GM23338 (cell line): ENCODE measurements at places on chromosomes 1 and 21. TPM values are rescaled to one million over a fixed set of nuclear protein-coding genes. Genes with fewer than 3 reads are reported as not detected.

Gene TPTE
- polyA plus RNA-seq = not detected in 2 replicates

Gene SYF2
- polyA plus RNA-seq = 74.5 and 82.6 TPM in 2 replicates

Gene CD1B
- polyA plus RNA-seq = not detected in 2 replicates

- peaks cover 57% of the 10 kb centered on the region for H3K4me1 ChIP-seq
- peak overlapping the region; percentile 78 for H3K27ac ChIP-seq
- DNase-seq = no peak
- H3K36me3 ChIP-seq = no peaks in the 10 kb centered on the region
Observed at GRCh38 chr1:39178541-39179431, 25.7 kb upstream of the MACF1 start.

Gene PLCH2
- polyA plus RNA-seq = 0.07 TPM in 1 of 2 replicates, not detected in the other

DNA sequence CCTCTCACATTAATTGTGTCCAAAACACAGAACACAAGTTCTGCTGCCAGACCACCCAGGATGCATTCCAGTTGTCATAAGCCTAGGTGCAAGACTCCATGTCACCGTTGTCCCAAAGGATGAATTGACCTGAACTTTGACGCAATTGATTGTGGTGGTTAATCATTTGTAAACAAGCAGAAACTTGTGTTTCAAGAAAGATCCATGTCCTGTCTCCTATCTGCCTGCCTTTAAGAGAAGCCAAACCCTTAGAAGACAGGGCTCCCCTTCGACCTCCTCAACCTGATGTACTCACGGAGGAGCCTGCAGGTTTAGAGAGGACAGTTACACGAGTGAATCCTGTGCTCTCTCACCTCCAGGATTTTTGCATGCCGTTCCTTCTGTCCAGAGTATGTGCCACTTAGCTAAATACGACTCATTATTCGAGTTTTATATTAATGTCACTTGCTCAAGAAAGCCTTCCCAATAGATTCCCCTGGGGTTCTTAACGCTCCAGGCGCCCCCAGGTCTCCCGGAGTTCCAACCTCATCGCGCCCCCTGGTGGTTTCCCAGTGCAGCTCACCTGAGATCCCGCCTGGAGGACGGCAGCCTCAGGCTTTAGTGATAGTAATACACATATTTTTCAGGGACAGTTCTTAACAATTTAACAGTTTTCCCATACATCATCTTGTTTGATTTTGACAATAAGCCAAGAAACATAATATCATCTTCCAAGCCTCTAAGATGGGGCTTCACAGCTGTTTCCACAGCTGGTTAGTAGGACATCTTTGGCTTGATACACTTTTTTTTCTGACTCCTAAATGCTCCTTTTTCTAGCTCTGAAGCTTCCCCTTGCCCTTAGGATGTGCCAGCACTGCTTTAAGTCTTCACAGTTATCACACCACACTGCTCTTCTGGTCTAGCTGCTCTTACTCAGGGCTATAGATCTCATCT is 2.4 kb upstream of the C8B start:
- no peaks in the 10 kb centered on the region for H3K27me3 ChIP-seq
- no peaks in the 10 kb centered on the region for H3K36me3 ChIP-seq
- no peaks in the 10 kb centered on the region for H3K4me1 ChIP-seq
- H3K27ac ChIP-seq = no peak overlapping the region
- H3K4me3 ChIP-seq = no peak overlapping the region

GRCh38 chr1:201153474-201154388 is 543 bp downstream of the TMEM9 start:
- no peaks in the 10 kb centered on the region for H3K27me3 ChIP-seq
- 0 out of 2 replicates have a peak overlapping the region, but pooled peaks have one; percentile 45 for H3K27ac ChIP-seq
- H3K36me3 ChIP-seq = peaks cover 25% of the 10 kb centered on the region
- peak overlapping the region; percentile 93 for H3K4me3 ChIP-seq
- H3K4me1 ChIP-seq = 0 out of 2 replicates have a peak, but pooled peaks cover 11% of the 10 kb centered on the region

Gene SPATA21
- polyA plus RNA-seq = not detected in 2 replicates

- no peaks in the 10 kb centered on the region for H3K27me3 ChIP-seq
- H3K36me3 ChIP-seq = peaks cover 8% of the 10 kb centered on the region; the same call in 1 of the 2 replicates
- no peak for DNase-seq
- H3K4me3 ChIP-seq = peak overlapping the region; percentile 98; the same call in 1 of the 2 replicates
- peaks cover 7% of the 10 kb centered on the region; the same call in 1 of the 2 replicates for H3K4me1 ChIP-seq
Observed at GRCh38 chr1:23793018-23793781, 2.3 kb downstream of the LYPLA2 start.

Gene ZDHHC18
- polyA plus RNA-seq = 5.6 and 6.3 TPM in 2 replicates

Gene RCSD1
- 0.18 and 0.42 TPM in 2 replicates for polyA plus RNA-seq

Gene SERPINC1
- not detected in 2 replicates for polyA plus RNA-seq

DNA sequence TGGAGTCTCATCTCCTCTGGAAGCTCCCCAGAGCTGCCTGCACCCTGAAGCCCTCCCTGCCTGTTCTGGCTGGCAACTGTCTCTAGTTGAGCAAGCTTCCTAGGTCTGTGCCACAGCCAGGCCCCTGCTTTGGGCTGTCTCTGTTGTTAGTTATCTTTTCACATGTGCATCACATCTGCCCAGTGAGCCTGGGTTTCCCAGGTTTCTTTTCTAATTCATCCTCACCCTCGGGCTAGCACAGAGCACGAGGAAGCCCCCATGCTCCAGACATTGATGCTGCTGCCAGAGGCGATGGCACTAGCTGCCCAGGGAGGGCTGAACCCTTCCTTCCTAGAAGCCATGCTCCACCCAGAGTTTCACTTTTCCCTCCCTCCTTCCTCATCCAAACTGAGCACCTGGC is 27.2 kb downstream of the RASSF5 start:
- H3K27me3 ChIP-seq = no peaks in the 10 kb centered on the region
- no peak for DNase-seq
- H3K27ac ChIP-seq = no peak overlapping the region
- H3K36me3 ChIP-seq = no peaks in the 10 kb centered on the region
- H3K4me3 ChIP-seq = no peak overlapping the region

Gene FCMR
- 0.43 and 0.84 TPM in 2 replicates for polyA plus RNA-seq

- H3K4me1 ChIP-seq = no peaks in the 10 kb centered on the region
- no peaks in the 10 kb centered on the region for H3K27me3 ChIP-seq
- H3K36me3 ChIP-seq = no peaks in the 10 kb centered on the region
- DNase-seq = no peak
- H3K4me3 ChIP-seq = no peak overlapping the region
Observed at GRCh38 chr1:187121661-187122060, 292.9 kb downstream of the PLA2G4A start.

Gene LCE3C
- not detected in 2 replicates for polyA plus RNA-seq

DNA sequence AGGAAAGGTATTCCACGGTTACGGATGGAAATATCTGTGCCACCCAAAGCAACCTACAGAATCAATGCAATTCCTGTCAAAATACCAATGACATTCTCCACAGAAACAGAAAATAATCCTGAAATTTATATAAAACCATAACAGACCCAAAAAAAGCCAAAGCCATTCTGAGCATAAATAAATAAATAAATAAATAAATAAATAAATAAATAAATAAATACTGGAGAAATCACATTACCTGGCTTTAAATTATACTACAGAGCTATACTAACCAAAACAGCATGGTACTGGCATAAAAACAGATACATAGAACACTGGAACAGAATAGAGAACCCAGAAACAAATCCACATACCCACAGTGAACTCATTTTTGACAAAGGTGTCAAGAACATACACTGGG is 191.9 kb upstream of the DUSP10 start:
- no peak for DNase-seq
- no peaks in the 10 kb centered on the region for H3K4me1 ChIP-seq
- H3K36me3 ChIP-seq = no peaks in the 10 kb centered on the region
- H3K27ac ChIP-seq = no peak overlapping the region

DNA sequence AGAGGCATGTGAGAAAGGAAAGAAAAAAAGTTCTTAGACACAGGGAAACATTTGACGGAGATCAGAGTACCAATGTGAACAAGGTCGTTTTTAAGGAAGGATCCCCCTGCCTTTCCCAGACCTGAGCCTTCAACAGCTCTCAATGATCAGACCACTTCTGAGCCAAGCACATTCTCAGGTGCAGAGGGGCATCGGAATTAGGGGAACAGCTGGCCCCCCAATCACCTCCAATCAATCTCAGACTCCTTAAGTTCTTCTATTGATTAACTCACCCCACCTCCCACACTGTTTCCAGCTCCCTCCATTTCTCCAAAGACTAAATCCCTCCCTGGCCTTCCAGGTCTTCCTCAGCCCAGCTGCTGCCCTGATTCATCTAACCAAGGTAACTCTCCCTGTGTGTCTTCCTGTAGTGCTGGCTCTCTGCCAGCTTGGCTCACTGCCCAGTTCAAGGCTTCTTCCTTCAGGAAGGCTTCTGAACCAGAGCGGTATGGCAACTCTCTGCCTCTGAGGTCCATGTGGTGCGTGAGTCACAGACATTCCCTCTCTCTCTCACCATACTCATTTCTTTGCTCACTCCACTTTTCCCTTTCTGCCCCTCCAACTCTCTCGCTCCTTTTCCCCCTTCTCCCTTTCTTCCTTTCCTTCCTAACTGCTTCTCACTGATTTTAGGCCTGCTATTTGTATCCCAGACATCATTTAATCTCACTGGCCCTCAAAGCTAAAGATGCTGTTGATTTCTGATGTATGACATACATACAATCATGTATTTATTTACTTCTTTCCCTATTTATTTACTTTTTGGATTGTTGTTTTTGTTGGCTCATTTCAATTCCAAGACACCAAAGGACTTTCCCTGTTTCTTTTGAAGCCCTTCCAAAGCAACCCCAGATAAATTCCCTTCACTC is 18.1 kb downstream of the CFAP45 start:
- no peak for DNase-seq
- H3K27me3 ChIP-seq = no peaks in the 10 kb centered on the region
- no peak overlapping the region for H3K27ac ChIP-seq
- H3K4me3 ChIP-seq = no peak overlapping the region
- no peaks in the 10 kb centered on the region for H3K36me3 ChIP-seq

GRCh38 chr21:40841524-40842196 is 5.3 kb downstream of the DSCAM start:
- peak overlapping the region; percentile 52 for H3K4me3 ChIP-seq
- peaks cover 9% of the 10 kb centered on the region; the same call in 1 of the 2 replicates for H3K4me1 ChIP-seq
- no peak overlapping the region for H3K27ac ChIP-seq
- peaks cover 29% of the 10 kb centered on the region for H3K27me3 ChIP-seq
- H3K36me3 ChIP-seq = no peaks in the 10 kb centered on the region; the same call in 1 of the 2 replicates

Gene TNFRSF8
- 11.7 and 11.8 TPM in 2 replicates for polyA plus RNA-seq

Gene TRIM62
- 2.7 and 2.9 TPM in 2 replicates for polyA plus RNA-seq

- no peak overlapping the region for H3K4me3 ChIP-seq
- H3K36me3 ChIP-seq = no peaks in the 10 kb centered on the region
- H3K27me3 ChIP-seq = no peaks in the 10 kb centered on the region
- no peak for DNase-seq
Observed at GRCh38 chr1:60359431-60359830, 285.9 kb upstream of the C1orf87 start.

GRCh38 chr1:243645281-243645680 is 204.8 kb downstream of the AKT3 start:
- DNase-seq = no peak
- H3K27ac ChIP-seq = no peak overlapping the region
- no peak overlapping the region for H3K4me3 ChIP-seq
- H3K4me1 ChIP-seq = no peaks in the 10 kb centered on the region

GRCh38 chr1:211739671-211740411 is 64.4 kb upstream of the NEK2 start:
- no peaks in the 10 kb centered on the region for H3K4me1 ChIP-seq
- DNase-seq = no peak
- H3K27me3 ChIP-seq = no peaks in the 10 kb centered on the region
- no peak overlapping the region for H3K4me3 ChIP-seq

Gene ID3
- 330 and 345 TPM in 2 replicates for polyA plus RNA-seq

GRCh38 chr1:157001304-157001703 is 44.2 kb downstream of the ARHGEF11 start:
- H3K4me1 ChIP-seq = peaks cover 60% of the 10 kb centered on the region
- H3K27me3 ChIP-seq = no peaks in the 10 kb centered on the region
- no peak overlapping the region for H3K4me3 ChIP-seq

Gene AIRE
- not detected in 2 replicates for polyA plus RNA-seq

Gene FAM167B
- 2.2 TPM in 2 replicates for polyA plus RNA-seq

GRCh38 chr1:170674239-170674638 is 10.3 kb downstream of the PRRX1 start:
- H3K27me3 ChIP-seq = peaks cover 39% of the 10 kb centered on the region
- no peak overlapping the region for H3K27ac ChIP-seq

GRCh38 chr1:222058249-222058648 is 316.4 kb upstream of the DUSP10 start:
- no peaks in the 10 kb centered on the region for H3K27me3 ChIP-seq
- H3K27ac ChIP-seq = no peak overlapping the region
- no peak overlapping the region for H3K4me3 ChIP-seq
- H3K36me3 ChIP-seq = no peaks in the 10 kb centered on the region
- DNase-seq = no peak

- DNase-seq = no peak
- no peaks in the 10 kb centered on the region for H3K4me1 ChIP-seq
- no peak overlapping the region for H3K27ac ChIP-seq
Observed at GRCh38 chr1:101115112-101115511, 89.5 kb upstream of the DPH5 start.

GRCh38 chr1:241531195-241532161 is 700 bp upstream of the KMO start:
- H3K27me3 ChIP-seq = no peaks in the 10 kb centered on the region
- H3K4me1 ChIP-seq = peaks cover 5% of the 10 kb centered on the region; the same call in 1 of the 2 replicates
- H3K36me3 ChIP-seq = no peaks in the 10 kb centered on the region

- DNase-seq = no peak
- no peaks in the 10 kb centered on the region for H3K4me1 ChIP-seq
- no peak overlapping the region for H3K27ac ChIP-seq
- no peaks in the 10 kb centered on the region for H3K36me3 ChIP-seq
- no peak overlapping the region for H3K4me3 ChIP-seq
Observed at GRCh38 chr1:5430911-5431697, 561.1 kb downstream of the NPHP4 start.

Gene EPHA2
- polyA plus RNA-seq = 7.5 and 8.5 TPM in 2 replicates

GRCh38 chr1:192998536-192998935 is 60.6 kb downstream of the UCHL5 start:
- no peaks in the 10 kb centered on the region for H3K27me3 ChIP-seq
- H3K4me1 ChIP-seq = no peaks in the 10 kb centered on the region
- no peak overlapping the region for H3K4me3 ChIP-seq
- H3K36me3 ChIP-seq = no peaks in the 10 kb centered on the region; the same call in 1 of the 2 replicates

DNA sequence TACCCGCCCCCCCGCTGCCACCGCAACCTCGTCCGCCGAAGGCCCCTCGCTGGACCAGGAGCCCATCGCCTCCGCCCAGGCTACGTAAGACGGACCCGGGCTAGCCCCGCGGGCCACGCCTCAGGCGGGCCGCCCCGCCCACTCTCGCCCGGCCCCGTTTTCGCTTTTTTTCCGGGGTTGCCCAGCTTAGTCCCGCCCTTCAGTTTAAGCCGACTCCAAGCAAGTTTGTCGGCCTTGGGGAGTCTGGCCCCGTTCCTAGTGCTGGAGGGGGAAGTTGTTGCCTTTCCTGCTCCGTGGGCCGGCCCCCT is 3.0 kb downstream of the RUSC1 start:
- H3K36me3 ChIP-seq = peaks cover 23% of the 10 kb centered on the region
- H3K27ac ChIP-seq = peak overlapping the region; percentile 96
- DNase-seq = peak; percentile 91

Gene TNFRSF18
- 0.56 and 1.1 TPM in 2 replicates for polyA plus RNA-seq

Gene SPTA1
- polyA plus RNA-seq = not detected in 2 replicates

Gene RNU1-1
- not detected in 2 replicates for polyA plus RNA-seq

Gene ARHGEF16
- polyA plus RNA-seq = 11.2 and 12.2 TPM in 2 replicates

Gene MATN1
- polyA plus RNA-seq = 0.08 and 0.21 TPM in 2 replicates

GRCh38 chr1:187985897-187986654 is 1157.3 kb downstream of the PLA2G4A start:
- H3K4me1 ChIP-seq = no peaks in the 10 kb centered on the region
- no peak for DNase-seq
- H3K4me3 ChIP-seq = no peak overlapping the region

- no peak for DNase-seq
- H3K36me3 ChIP-seq = no peaks in the 10 kb centered on the region
- no peaks in the 10 kb centered on the region for H3K27me3 ChIP-seq
- H3K27ac ChIP-seq = no peak overlapping the region
Observed at GRCh38 chr1:242824435-242824834, 299.9 kb upstream of the PLD5 start.

GRCh38 chr1:166971252-166971651 is 4.1 kb downstream of the ILDR2 start:
- H3K27ac ChIP-seq = no peak overlapping the region
- H3K27me3 ChIP-seq = peaks cover 45% of the 10 kb centered on the region
- no peak overlapping the region for H3K4me3 ChIP-seq
- DNase-seq = no peak
